Head of caudate nucleus (tissue), 42 donors: ENCODE measurements at places on chromosomes 2 and 18.

DNA sequence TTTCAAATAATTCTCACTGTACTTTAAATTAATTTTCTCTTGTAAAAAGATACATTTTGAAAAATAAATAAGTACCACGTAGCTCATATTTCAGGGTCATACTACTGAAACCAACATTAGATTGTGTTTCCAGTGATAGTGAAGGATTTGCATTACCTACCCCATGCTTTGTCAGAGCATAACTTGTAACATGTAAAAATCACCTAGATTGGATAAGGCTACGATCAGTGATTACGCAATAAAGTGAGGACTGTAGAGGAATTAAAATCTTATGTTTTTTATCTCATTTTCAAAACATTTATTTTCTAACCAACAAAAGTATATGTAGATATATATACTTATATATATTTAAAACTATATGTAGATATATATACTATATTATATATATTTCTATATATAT lies 89.4 kb upstream of the VRK2 start:
- DNase-seq: no peak

- no peak for DNase-seq
Observed at GRCh38 chr2:182245963-182246362, 180.9 kb downstream of the PDE1A start.

GRCh38 chr2:126898636-126899035 lies at the start of gene TEX51:
TEX51 (plus strand) TSS chr2:126898890; CDS start chr2:126898919, 29 bp downstream.
- DNase-seq: no peak

DNA sequence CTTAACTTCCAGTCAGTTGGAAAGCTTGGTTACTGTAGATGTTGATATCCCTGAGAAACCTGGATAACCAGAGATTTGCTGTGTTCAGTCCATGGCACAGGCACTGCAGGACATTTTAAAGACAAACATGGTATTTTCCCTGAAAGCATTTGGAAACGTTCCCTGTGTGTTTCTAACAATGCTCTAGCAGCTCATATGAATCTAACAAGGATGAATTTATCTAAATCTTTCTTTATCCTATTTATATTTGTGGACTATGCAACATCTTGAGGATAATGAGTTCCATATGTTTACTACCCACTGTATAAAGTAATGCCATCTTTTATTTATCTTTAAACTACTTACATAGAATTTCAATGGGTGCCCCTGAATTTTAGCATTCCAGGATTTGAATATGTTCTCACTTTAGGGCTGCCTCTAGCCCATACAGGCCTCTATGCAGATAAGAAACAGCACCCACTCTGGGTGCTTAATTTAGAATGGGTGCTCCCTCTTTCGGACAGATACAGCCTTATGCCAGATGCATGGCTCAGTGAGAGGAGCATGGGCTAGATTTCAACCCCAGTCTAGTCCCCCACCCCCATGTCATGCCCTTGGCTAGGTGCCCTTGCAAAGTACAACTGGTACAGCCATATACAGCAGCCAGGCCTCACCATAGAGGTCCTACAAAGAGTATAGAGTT lies 50.6 kb upstream of the NEMP2 start:
- DNase-seq: no peak
